Activated CD8-positive, alpha-beta T cell treated with anti-CD3 and anti-CD28 coated beads for 36 hours (primary cell): ENCODE measurements at places on chromosomes 2 and 18.
A peak's percentile ranks its signal among the peaks of the same experiment; 100 is the strongest.

GRCh38 chr2:95312543-95313201, 15.5 kb downstream of the KCNIP3 start:
- DNase-seq = no peak

- no peak for DNase-seq
Measured at GRCh38 chr2:75077909-75078308, 119.5 kb downstream of the POLE4 start.

DNA sequence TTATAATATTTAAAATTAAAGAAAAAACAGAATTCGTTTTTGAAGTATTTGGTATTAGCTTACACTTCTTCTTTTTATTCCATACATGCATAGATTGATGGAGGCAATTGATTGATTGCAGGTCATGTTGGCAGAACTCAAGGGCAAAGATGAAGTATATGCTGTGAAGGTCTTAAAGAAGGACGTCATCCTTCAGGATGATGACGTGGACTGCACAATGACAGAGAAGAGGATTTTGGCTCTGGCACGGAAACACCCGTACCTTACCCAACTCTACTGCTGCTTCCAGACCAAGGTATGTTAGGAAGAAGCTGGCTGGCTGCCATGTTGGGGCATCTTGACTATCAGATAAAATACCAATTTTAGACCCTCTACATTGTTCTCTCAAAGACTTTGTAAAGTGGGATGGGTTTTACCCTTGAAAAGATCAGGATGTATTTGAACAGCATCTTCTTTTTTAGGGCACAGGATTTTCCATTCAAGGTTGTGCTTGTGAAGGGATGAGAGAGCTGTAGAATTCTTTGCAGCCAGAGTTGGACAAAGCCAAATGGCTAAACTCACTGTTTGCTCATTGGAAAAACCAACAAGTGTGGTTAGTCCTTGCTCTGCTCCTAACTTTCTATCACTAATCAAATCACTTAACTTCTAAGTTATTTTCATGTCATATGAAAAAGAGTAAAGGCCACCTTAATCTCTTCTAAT, 286.8 kb upstream of the EPAS1 start:
- no peak for DNase-seq

DNA sequence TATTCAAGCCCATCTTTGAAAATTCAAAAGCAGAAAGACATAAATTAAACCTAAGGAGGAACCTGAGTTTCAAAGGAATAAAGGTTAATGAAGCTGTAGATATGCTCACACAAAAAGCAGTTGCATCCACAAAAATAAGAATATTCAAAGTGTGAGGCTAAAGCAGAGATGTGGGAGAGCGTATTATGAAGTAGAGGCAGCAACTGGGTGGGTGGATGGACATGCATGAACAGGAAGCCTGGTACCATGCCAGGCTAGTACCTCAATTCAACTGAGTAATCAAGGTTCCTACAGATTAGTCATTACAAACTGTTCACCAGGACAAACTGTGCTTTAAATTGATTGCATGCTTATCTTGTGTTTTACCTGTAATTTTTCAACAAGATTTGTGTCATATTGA, 330.0 kb upstream of the PKDCC start:
- DNase-seq = peak; percentile 6

DNA sequence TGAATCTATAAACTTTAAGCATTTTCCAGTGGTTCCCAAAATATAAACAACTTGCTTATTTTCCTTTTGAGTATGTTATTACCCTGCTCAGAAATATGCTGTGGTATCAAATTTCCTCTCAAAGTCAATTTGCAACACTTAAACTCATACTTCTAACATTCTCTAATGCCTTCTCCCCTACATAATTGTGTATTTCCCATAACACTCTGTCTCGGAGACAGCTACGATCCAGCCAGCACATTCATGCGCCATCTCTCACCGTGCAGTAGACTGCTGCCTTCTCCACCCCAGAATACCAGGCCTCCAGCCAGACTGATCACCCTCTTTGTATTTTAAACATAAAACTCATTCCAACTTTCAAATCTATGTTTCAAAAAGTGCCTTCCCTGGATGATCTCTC, 41.8 kb downstream of the TIMM21 start:
- DNase-seq = no peak
